ENCODE measurements at places on chromosomes 4 and X.
A peak's percentile ranks its signal among the peaks of the same experiment; 100 is the strongest.

DNA sequence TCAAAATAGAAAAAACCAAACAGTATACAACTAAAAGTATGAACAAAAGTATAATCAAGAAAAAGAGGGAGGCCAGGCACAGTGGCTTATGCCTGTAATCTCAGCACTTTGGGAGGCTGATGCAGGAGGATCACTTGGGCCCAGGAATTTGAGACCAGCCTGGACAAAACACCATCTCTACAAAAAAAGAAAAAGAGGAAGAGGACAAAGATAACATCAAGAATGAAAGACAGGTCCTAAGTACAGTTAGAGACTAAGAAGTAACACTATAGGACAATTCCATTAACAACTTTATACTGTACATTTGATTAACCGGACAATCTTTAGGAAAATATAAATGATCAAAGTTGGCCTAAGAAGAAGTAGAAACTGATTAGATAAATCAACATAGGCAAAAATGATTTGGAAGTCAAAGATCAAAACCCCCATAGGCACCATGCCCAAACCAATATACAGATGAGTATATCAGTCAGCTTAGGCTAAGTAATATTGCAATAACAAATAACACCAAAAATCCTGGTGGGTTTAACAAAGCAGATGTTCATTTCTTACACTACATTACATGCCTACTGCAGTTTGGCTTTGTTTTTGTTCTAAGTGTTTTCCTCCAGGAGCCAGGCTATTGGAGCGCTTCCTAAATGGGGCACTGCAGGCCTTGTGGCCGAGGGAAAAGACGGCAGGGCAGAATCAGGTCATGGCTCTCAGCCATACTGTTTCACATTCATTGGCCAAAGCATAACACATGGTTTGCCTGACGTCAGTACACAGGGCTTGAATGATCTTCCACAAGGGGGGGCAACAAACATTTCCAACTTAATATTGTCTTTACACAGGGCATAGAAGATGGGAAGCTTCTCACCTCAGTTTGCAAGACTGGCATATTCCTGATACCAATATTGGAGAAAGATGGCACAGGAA lies 42.2 kb upstream of the HGFAC start:
- DNase-seq: no peak

DNA sequence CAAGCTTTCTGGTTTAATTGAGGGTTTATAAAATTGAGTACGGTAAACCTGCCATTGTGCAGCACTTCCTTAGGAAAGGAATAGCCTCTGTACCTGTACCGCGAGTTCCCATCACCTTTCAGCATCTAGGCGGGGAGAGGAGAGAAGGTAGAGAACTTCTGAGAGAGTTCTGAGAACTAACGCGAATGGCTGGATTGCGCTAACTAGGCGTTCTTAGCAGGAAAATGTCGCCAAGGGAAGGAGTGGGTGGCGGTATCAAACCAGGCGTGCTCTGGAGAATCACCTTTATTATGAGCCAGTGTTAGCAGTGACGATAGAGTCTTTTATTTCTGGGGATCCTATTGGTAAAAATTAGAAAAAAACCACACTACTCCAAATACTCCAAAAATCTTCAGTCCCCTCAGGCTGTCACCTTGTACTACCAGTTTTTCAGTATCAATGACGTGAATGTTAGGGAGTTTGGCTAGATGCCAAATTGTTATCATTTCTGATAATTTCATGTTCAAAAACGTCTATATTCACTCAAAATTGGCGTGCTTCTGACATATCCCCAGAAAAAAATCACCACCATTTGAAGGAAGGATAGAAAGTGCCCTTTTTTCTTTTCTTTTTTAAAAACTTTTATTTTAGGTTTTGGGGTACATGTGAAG lies 1.4 kb downstream of the UGT8 start:
- no peak for DNase-seq

GRCh38 chrX:124085063-124085462 lies 123.6 kb downstream of the STAG2 start:
- DNase-seq: no peak

GRCh38 chr4:7103031-7103606 lies 35.3 kb upstream of the GRPEL1 start:
- DNase-seq: peak; percentile 83

- no peak for DNase-seq
These were observed 884 bp downstream of the RELL1 start for GRCh38 chr4:37685161-37685822.

- DNase-seq: no peak
These were observed 706 bp downstream of the DUSP9 start for GRCh38 chrX:153647461-153648357.

GRCh38 chrX:100424012-100424411 lies 13.9 kb upstream of the PCDH19 start:
- no peak for DNase-seq

GRCh38 chr4:65367306-65367705 lies 303.0 kb downstream of the EPHA5 start:
- DNase-seq: no peak

DNA sequence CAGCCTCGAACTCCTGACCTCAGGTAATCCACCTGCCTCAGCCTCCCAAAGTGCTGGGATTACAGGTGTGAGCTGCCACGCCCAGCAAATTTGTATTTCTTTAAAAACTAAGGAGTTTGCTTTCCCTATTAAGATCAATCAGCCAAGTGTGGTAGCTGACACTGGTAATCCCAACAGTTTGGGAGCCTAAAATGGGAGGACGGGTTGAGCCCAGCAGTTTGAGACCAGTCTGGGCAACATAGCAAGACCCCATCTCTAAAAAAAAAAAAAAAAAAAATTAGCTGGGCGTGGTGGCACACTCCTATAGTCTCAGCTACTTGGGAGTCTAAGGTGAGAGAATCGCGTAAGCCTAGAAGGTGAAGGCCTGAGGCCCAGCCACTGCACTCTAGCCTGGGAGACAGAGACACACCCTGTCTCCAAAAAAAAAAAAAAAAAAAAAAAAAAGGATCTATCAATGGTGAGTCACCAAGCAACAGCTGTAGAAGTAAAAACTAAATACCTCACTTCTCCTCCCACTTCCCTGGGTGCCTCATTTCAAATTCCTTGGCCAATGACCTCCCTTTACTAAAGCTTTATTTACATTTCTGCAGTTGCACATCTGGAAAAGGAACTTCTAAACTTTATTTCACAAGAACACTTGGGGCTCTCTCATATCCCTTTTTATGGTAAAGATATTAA lies 54.5 kb downstream of the LDB2 start:
- DNase-seq: no peak

DNA sequence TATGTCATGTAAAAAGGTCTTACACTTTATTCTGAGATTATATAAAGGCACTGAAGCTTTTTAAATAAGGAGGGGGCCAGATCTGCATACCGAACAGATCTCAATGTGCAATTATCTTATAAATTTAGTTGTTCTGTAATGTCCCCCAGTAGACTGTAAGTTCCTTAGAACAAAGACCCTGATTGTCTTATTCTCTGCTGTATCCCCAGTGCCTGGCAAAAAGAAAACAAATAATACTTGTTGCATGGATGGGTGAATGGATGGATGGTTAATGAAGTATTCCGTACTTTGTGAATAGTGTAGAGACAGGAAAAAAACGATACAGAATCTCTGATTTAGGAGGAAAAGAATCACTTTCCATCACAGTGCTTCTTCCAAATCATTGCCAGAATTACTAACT lies 141.5 kb downstream of the CHM start:
- DNase-seq: no peak

- no peak for DNase-seq
These were observed 828 bp upstream of the BBS12 start for GRCh38 chr4:122731676-122732075.

- DNase-seq: no peak
These were observed 55.3 kb downstream of the KLHL4 start for GRCh38 chrX:87572901-87573300.

- no peak for DNase-seq
These were observed 611.9 kb upstream of the TECRL start for GRCh38 chr4:65021149-65021548.
